ENCODE measurements at places on chromosomes 4 and X.
A peak's percentile ranks its signal among the peaks of the same experiment; 100 is the strongest.

- peak; percentile 21 for DNase-seq
Observed at GRCh38 chrX:121260596-121261240, 213.3 kb downstream of the GLUD2 start.

DNA sequence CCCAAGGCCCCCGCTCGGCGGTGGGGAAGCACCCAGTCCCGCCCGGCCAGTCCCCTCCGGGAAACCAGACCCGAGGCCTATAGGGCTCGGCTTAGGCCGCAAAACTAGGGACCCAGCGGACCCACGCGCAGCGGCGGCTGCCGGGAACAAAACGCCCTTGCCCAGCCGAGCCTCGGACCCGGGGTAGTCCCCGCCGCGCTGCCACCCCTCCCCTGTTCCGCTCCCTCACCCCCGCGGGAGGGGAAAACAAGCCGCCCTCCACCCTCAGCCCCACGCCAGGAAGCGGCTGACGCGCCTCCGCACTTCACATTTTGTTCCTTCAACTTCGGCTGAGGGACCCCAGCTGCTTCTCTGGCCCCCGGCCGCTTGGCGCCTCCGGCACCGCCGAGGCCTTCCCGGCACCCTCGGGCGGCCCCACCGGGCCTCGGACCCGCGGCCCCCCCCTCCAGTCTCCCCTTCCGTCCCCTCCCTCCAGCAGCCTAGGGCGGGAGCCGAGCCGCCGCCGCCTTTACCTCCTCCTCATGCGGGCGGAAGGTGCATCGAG, 694 bp downstream of the PDS5A start:
- peak; percentile 43 for DNase-seq

- DNase-seq, result peak; percentile 9
Observed at GRCh38 chrX:85084770-85085393, 81.2 kb downstream of the APOOL start.

GRCh38 chr4:174856926-174857800, 28.1 kb upstream of the GLRA3 start:
- no peak for DNase-seq

- no peak for DNase-seq
Observed at GRCh38 chrX:41435708-41436107, 11.4 kb upstream of the NYX start.

- no peak for DNase-seq
Observed at GRCh38 chrX:9081271-9081670, 47.3 kb upstream of the FAM9B start.

- DNase-seq, result no peak
Observed at GRCh38 chr4:14165222-14165920, 537.8 kb upstream of the BOD1L1 start.
